ENCODE measurements at places on chromosomes 11 and 22.
A peak's percentile ranks its signal among the peaks of the same experiment; 100 is the strongest.

- no peak for DNase-seq
Observed at GRCh38 chr11:72838691-72839305, 24.6 kb downstream of the ATG16L2 start.

- DNase-seq = no peak
Observed at GRCh38 chr11:77038029-77038824, 4.0 kb downstream of the B3GNT6 start.

DNA sequence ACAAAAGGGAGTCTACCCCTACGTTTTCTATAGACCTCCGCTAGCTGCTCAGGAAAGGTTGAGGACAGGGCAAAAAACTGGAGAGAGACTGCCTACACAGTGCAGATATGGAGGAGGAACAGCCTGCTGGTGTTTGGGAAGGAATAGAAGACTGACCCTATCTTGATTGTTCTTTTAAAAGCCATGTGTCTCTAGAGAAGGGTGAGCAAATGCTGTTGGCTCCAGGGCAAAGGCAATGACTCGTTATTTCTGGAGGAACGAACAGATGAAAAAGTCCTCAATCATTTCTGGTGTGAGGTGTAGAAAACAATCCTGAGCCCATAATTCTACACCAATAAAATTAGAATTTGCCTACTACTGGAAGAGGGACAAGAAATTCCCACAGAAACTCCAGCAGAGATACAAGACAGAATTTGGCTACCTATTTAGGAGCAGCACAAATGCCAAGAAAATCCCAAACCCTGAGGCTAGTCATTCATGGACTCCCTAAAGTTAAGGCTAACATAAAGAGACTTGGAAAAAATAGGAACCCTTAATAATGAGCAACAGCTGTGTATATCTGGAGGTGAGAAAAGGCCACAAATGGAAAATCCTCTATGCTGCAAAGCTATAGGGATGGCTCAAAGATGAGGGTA lies 1206.3 kb upstream of the CNTN5 start:
- DNase-seq = no peak

GRCh38 chr11:61911701-61912529 lies 5.5 kb downstream of the RAB3IL1 start:
- no peak for DNase-seq

- no peak for DNase-seq
Observed at GRCh38 chr11:26620282-26621045, 48.4 kb upstream of the MUC15 start.

DNA sequence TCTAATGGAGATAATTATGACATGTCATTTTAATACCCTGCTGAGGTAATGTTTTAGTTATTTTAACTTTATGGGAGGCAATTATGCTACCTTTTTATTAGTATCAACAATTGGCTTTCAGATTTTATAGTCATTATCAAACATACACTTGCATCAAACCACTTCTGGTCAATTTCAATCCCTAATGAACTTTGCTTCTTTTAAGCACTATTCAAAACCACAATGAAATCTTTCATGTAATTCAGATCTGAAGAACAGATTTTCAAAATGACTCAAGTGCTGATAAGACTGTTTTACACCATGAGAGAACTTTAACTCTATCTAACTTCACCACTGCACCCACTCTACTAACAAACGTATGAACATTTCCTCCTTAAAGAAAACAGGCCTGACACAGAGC lies 25.9 kb upstream of the CCDC34 start:
- DNase-seq = no peak

DNA sequence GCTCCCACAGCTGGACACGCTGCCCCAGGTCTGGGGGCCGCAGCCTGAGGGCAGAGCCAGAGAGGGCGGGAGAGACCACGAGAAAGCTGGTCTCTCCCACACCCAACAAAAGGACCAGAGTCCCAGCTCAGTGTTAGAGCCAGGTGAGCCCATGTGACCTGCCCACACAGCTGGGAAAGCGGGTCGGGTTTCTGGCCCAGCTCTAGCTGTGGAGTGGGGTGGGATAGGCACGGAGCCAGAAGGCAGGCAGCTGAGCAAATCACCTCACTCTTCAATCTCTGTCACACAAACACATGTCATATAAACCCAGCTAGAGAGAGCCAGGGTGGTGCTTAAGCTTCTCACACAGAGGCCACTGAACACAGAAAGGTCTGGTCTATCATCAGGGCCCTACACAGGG lies 7.8 kb upstream of the EIF3D start:
- no peak for DNase-seq

DNA sequence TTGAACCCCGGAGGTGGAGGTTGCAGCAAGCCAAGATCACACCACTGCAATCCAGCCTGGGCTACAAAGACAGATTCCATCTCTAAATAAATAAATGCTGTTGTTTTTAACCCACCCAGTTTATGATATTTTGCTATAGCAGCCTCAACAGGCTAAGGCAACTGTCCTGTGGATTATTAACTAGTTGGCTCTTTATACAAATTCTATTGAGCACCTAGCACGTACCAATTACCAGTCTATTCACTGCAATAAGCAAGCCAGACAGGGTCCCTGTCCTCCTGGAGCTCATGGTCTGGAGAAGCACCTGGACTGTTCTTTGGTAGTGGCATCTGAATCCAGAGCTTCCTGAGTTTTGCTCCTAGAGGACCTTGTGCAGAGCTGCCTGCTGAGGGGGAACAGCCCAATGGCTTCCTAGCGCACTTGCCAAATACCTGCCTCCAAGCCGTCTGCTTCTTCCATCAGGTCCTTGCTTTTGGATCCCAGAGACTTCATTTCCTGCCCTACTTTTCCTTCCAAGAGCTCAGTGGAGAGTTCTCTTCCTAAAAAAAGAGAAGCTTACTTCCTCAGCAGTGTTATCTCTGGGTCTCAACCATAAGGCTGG lies 49.9 kb upstream of the MICAL2 start:
- DNase-seq = no peak

DNA sequence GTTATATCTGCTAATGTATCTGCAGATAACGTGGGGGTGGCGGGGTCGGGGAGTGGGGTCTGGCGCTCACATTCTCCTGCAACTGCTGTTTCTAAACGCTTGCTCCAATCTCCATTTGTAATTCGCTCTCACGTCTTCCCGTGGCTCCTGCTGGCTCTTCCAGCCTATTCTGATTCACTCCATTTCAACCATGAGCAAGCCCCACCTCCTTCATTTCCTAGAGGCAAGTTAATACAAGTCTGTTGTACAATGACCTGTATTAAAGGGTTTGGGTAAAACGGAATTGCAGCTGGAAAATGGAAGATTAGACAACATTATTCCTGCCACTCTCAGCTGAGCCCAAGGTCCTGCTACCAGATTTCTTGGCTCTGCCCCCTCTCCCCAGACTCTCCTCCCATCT lies 132.3 kb downstream of the CSNK2A3 start:
- no peak for DNase-seq

GRCh38 chr11:62340269-62340901 lies 3.1 kb downstream of the ASRGL1 start:
- DNase-seq = peak; percentile 57

DNA sequence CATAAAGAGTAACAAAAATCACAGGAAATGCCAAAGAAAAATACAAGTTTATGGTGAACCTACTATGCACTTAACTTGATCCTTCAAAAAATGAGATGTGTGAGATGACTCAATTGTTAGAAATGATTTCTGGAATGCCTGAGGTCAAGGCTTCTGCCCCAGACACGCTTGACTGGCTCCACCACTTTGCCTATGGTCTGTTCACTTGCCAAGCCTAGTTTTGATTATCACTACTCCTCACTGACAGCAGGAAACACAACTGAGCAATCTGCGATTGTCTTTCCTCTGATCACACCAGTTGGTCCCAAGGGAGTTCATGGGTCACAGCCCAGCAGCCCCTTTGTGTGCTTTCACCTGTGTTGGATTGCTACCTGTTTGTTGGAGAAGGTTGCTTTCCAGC lies 20.6 kb upstream of the PRDM10 start:
- DNase-seq = peak; percentile 82

DNA sequence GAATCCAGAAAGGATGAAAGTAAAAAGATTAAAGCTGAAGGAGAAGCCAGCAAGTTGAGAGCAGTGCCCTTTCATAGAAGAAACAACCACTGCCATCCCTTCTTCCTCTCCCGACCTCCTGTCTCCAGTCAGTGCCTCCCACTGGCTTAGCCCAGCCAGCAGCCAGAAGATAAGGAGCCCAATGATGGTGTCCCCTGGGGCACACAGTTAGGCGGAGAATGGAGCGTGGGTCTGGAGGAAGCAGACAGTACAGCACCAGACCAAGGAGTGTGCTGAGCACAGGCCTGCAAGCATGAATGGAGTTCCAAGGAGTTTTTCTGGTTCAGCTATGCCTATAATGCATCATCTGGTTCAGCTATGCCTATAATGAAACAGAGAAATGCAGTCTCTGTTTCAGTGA lies 54.3 kb upstream of the TNRC6B start:
- DNase-seq = no peak

GRCh38 chr11:79052544-79052943 lies 388.3 kb downstream of the TENM4 start:
- no peak for DNase-seq

DNA sequence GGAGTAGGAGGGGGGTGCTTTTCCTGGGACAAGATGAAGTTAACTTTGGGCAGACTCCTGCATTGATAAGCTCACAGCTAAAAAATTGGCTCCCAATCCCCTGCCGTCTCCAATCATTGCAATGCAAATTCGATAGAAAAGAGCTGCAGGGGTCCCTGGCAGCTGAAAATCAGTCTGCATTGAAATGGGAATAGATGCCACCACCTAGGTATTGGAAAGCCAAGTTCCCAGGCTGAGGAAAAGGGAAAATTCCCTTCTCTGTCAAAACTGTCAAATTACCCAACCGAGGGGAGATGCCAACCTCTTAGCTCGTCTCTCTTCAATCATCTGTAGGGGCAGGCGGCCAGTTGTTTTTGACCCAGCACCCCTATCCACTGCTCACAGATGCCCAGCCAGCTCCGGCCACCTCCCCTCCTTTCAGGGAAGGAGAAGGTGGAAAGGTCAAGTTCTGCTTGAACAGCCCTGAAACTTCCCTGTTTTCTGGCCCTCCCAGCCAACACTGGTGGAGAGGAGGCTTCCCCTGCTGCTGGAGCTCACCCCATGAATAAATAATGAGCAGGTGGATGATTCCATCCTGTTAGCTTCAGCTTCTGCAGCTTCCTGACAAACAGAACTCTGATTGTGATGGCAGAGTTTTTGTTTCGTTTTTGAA lies 916.3 kb downstream of the TBC1D22A start:
- DNase-seq = no peak

GRCh38 chr11:86810288-86810687 lies 9.9 kb downstream of the PRSS23 start:
- no peak for DNase-seq

GRCh38 chr11:95516786-95517185 lies 272.8 kb downstream of the FAM76B start:
- DNase-seq = peak; percentile 45

DNA sequence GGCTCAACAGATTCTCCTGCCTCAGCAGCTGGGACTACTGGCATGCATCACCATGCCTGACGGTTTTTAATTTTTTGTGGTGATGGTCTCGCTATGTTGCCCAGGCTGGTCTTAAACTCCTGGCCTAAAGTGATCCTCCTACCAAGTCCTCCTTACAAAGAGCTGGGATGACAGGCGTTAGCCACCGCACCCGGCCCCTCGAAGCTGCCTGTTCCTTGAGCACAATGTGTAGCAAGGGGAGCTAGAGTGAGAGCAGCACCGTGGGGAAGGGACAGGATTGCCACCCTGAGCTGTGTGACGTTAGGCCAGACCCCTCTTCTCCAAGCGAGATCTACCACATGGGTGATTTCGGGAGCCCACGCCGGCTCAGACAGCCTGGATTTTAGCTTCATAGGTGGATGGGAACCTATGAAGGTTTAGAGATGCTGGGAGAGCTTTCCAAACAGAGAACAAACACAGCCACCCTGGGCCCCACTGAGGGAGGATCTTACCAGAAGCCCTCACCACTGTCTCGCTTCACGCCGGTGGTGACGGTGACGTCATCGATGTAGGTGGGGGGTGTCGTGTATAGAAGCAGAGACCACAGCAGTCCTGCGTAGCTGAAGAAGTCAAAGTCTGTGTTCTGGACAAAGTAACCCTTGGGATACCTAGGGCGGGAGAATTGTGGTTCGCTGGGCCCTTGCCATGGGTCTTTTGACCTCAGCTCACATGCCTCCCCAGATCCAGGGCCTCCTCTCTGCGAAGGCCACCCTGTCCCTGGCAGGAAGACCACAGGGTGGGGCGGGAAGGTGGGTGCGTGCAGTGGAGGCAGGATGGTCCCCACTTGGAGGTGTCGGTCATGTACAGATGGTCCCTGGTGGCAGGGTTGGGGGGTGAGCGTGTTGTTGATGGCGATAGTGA lies 23.1 kb downstream of the RGL4 start:
- DNase-seq = no peak

- no peak for DNase-seq
Observed at GRCh38 chr22:36660510-36660840, 43.1 kb downstream of the CACNG2 start.

GRCh38 chr11:59532620-59533019 lies 21.3 kb downstream of the OR4D9 start:
- DNase-seq = no peak

GRCh38 chr11:57203359-57203758 lies 21.6 kb downstream of the LRRC55 start:
- peak; percentile 10 for DNase-seq

GRCh38 chr11:7677071-7677470 lies 3.8 kb upstream of the CYB5R2 start:
- DNase-seq = no peak

GRCh38 chr22:27601195-27601594 lies 200.4 kb downstream of the MN1 start:
- DNase-seq = no peak

- no peak for DNase-seq
Observed at GRCh38 chr11:64869571-64870175, 8.7 kb downstream of the EHD1 start.

DNA sequence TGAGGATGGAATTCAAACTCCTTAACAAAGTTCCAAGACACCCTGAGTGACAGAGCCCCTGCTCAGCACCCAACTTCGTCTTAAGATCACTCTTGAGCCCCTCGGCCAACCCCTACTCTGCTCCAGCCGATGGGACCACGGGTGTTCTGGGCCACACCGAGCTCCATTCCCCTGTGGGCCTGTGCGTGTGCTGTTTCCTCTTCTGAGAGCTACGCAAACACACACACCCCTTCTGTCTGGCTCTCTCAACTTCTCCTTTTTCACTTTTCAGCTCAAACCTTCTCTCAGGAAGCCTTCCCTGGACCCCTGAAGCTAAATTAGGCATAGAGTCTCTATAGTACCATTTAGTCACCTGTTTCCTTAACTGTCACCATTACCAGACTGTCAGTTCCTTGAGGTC lies 37.5 kb upstream of the NNMT start:
- DNase-seq = no peak

GRCh38 chr11:106552694-106553203 lies 465.5 kb downstream of the GUCY1A2 start:
- no peak for DNase-seq

All from AG08395 (cell line).